Stimulated activated CD8-positive, alpha-beta memory T cell treated with anti-CD3 and anti-CD28 coated beads, Interleukin-15, amount 100 ng/mL, for 1 hour (primary cell): ENCODE measurements at places on chromosomes 7 and 10.

DNA sequence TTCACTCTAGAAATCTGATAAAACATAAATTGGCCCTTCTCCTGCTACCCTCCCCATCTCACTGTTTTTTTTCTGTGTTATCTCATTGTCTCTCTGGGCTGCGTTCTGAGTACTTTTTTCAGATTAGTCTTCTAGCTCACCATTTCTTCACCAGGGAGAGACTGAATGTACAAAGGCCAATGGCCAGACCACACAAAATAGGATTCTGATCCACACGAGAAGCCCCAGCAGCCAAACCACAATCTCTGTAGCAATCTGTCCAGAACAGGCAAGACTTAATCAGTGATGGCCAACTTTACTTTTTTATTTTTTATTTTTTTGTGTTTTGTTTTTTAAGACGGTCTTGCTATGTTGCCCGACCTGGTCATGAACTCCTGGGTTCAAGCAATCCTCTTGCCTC lies 55.9 kb upstream of the PAPSS2 start:
- no peak for DNase-seq

- DNase-seq, result no peak
Observed at GRCh38 chr7:38327637-38328036, 54.2 kb upstream of the TARP start.

DNA sequence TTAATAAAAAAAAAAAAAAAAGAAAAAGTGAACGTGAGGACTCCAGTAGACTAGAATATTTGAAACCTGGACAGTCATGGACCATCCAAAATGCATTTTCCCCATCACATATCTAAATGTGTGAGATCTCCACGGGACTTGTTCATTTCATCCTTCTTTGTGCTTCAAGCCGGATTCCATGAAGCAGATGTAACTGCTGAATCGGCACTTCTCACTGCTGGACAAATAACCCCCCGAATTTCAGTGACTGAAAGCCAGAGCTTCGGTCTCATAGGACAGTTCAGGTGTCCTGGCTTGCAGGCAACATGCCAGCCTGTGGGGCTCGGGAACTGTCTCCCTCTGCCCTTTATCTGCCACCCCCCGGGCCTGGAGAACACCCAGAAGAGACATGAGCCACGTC lies 33.3 kb downstream of the RNF32 start:
- DNase-seq, result no peak

- no peak for DNase-seq
Observed at GRCh38 chr7:41169317-41169716, 533.6 kb downstream of the INHBA start.

GRCh38 chr10:5534880-5535856 lies 10.4 kb downstream of the CALML3 start:
- DNase-seq, result no peak

GRCh38 chr10:69102440-69102839 lies 14.5 kb downstream of the SRGN start:
- DNase-seq, result no peak

- DNase-seq, result no peak
Observed at GRCh38 chr10:84140036-84140379, 699 bp downstream of the GHITM start.

DNA sequence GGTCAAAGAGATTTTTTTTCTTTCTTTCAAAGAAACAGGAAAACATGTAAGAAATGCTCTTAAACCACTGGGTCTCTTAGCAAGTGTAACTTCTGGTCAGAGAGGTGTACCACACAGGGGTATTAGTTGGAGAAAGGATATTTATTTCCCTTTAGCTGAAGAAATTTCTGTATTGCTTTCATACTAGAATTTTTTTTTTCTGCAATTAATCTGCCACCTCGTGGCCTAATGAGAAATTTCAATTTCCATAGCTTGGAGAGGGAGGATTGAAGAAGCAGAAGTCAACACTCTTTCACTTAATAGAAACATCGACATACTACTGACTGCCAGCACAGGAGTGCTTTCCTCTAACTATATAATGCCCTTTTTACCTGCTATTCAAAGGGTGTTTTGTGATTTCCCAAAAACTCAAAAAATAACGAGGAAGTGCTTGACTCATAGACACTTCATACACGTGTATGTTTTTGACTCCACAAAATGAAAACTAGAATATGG lies 177.6 kb upstream of the NAMPT start:
- DNase-seq, result no peak

DNA sequence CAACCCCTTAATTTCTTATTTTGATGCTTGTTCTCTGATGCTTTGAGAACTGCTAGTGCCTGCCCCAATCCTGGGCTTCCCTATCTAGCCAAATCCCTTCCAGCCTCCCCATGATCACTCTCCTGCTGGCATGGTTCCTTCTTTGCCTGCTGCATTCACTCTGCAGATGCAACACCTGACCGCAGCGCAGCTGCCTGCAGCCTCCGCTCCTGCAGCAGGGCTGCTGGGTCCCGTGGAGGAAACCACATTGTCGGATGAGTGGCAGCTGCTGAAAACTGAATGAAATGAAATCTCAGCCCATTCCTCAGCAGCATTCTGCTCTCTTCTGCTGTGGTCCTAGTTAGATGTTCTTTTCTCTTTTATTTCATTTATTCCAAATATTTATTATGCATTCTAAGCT lies 320.3 kb downstream of the CCDC3 start:
- no peak for DNase-seq

DNA sequence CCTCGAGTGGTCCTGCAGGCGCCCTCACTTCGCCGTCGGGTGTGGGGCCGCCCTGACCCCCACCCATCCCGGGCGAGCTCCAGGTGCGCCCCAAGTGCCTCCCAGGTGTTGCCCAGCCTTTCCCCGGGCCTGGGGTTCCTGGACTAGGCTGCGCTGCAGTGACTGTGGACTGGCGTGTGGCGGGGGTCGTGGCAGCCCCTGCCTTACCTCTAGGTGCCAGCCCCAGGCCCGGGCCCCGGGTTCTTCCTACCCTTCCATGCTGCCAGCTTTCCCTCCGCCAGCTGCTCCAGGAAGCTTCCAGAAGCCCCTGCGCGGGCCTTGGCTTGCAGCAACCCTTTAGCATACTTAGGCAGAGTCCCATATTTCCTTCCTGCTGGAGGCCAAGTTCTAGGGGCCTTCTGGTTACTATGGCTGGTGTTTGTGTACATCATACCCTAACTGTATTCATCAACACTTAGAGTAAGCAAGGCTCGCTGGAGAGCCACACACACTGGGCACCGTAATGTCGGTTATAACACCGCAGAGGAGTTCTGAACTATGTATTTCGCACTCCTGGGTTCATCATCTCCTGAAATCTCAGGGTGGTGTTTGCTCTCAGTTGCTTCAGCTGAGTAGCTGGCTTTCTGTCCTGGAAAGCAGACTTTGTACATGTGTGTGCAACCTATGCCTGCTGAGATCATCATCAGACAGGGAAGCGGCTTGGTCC lies 471 bp downstream of the MGMT start:
- DNase-seq, result no peak

DNA sequence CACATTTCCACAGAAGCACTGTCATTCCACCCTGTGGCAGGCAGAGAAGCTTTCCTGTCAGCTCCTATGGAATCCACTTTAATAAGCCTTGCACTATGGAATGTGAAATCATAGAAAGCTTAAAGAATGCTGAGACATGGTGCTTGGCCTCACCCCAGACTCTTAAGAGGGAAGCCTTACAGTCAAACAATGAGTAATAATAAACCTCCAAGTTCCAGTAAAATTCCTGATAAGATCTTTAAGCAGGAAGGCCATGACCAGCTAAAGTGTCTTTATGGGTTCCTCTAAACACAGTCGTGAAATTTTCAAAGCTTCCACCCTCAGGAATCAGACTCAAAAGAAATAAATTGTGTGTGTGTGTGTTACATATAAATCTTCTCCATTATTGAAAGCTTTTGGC lies 11.9 kb upstream of the TEX36 start:
- no peak for DNase-seq

GRCh38 chr7:44216019-44216418 lies 15.2 kb downstream of the YKT6 start:
- DNase-seq, result no peak

- no peak for DNase-seq
Observed at GRCh38 chr10:79143879-79144278, 75.1 kb downstream of the ZMIZ1 start.

DNA sequence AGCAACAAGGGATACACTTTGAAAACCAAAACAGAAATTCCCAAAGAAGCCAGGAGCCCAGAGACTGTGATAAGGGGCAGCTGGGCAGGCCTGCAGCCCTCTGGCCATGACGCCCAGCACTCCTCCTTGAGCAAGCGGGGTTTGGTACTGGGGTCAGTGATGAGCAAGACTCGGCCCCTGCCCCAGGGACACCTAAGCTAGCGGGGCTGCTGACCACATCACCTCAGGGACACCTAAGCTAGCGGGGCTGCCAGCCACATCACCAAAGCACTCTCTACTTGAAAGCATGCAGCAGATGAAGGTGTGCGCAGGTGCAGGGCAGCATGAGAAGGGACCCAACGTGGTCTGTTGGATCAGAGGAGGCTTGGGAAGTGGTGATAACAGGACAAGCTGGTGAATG lies 108.0 kb upstream of the PPP2R2D start:
- DNase-seq, result no peak

DNA sequence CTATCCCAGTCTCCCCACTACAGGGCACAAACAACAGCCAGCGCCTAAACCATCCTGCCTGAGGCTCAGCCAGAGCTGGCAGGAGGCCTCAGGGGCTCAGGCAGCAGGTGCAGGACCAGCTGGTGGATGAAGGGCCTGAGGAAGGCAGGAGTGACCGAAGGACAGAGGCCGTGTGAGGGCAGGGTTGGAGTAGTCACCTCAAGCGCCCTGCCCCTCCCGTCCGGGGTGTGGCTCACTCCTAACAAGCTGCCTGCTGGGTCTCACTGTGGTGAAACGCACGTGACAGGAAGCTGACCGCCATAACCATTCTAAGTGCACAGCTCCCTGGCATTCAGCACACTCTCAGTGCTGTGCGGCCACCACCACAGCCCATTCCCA lies 281.1 kb downstream of the ELFN1 start:
- no peak for DNase-seq

DNA sequence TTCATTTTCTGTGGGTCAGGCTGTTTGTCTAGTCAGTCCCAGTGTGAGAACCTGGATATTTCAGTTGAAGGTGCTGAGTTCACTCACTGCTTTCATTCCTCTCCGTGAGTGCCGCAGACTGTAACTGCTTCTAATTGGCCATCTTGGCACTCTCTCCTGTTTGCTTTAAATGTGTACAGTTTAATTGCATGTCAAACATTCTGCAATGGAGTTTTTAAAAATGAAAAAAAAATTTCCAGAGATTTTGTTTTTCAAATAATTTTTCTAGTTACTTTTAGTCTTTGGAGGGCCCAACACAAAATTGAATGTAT lies 87.8 kb downstream of the CCSER2 start:
- no peak for DNase-seq

GRCh38 chr7:74254858-74255379 lies 720 bp upstream of the RFC2 start:
- no peak for DNase-seq

- no peak for DNase-seq
Observed at GRCh38 chr10:71379118-71379766, 17.5 kb upstream of the CDH23 start.

DNA sequence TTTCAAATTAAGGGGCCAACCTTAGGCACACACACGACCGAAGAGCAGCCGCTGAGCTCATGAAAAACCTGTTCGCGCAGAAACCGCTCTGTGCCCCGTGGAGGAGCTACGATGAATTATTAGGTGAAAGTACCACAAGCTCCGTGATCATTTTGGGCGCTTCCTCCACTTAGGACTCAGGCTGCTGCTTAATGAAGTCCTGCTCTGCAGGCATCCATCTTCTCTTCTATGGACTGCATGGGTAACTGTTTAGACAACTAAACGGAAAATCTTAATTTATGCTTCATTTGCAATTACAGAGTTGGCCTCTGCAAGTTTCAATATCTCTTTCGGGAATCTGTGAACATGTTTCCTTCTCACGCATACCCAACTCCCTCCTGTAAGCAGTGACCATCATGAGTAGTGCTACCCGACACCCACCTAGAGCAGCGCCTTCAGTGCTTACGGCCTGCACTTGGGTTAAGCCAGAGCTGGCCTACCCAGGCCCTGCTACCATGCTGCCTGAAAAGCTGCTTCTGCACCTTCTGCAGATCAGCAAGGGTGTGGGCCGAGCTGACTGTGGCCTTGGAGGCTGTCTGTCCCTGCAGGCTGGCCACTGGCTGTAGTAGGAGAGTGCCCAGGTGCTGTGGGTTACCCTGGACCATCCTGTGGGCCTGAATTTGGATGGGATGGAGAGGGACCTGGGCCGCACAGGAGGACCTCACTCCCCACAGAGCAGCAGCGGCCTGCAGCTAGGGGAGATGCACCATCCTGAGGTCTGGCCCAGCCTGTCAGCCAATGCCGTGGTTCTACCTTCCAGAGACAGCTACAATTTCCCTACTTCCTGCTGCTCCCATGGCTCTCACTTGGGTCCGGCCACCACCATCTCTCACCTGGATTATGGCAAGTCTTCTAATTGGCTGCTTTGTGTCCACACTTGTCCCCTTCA lies 36.0 kb downstream of the GNA12 start:
- DNase-seq, result no peak

- no peak for DNase-seq
Observed at GRCh38 chr10:50585921-50586739, 37.6 kb downstream of the SGMS1 start.

GRCh38 chr7:40299097-40299496 lies 164.3 kb downstream of the SUGCT start:
- no peak for DNase-seq

DNA sequence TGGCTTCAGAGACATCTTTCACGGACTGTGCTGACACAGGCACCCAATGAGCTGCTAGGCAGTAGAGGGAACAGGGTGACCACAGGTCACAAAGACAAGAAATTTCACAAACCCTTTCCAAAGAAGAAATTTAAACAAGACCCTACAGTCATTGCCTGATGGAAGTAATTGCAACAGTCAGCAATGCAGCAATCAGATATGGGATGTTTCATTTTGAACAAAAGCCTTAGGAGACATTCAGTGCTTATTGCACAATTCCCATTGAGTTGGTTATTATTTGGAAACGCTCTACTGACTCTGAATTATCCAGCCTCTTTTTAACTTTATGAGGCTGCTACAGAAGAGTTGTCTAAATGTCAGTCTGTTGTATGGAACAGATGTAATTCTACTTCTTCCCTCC lies 85.5 kb downstream of the ETV1 start:
- no peak for DNase-seq

GRCh38 chr7:3194501-3195141 lies 106.4 kb upstream of the SDK1 start:
- DNase-seq, result no peak

- no peak for DNase-seq
Observed at GRCh38 chr10:98488669-98489430, 42.1 kb upstream of the HPS1 start.

DNA sequence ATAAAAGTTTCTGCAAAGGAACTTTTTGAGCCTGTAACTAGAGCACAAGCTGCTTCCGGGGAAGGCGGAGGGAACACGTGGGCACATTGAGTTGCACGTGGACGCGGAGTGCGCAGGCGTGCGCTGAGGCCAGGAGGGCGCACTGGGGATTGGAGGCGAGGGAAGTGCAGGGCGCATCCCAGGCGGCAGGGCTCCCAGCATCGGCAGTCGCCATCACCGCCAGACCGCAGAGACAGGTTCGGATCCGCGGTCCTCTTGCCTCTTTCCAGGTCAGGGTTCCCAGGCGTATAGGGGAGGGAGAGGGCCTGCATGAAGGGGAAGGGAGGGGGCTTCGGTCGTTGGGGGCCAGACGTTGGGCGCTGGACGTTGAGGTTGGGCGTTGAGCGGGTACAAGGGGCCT lies at the start of gene TDRD1:
Gene TDRD1 (plus strand): TSS at position 206 of the 400 bp plus-strand sequence. CDS start 8,479 bp downstream, outside the sequence.
- DNase-seq, result no peak
